AG10803 (cell line): ENCODE measurements at places on chromosomes 12 and 14.

GRCh38 chr12:52062167-52063081 lies 7.4 kb upstream of the ATG101 start:
- DNase-seq = no peak

DNA sequence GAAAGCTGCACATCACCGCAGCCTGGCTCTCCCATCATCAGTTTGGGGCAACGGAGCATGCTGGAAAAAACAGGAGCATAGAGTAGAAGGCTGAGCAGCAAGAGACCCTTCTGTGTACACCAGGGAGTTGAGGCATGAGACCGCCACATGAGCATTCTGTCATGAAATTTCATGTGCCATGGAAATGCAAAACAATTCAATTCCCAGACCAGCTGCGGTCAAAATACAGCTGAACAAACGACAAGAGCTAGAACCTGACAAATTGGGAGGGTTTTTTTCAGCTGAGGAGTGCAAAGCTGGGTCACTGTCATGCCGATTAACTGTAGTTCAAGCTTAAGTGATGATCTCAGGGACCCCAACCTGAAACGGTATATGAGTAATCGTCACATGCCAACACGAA lies 37.1 kb downstream of the TMEM30B start:
- no peak for DNase-seq

- peak; percentile 45 for DNase-seq
These were observed 21.0 kb upstream of the PSMC1 start for GRCh38 chr14:90235179-90235976.

DNA sequence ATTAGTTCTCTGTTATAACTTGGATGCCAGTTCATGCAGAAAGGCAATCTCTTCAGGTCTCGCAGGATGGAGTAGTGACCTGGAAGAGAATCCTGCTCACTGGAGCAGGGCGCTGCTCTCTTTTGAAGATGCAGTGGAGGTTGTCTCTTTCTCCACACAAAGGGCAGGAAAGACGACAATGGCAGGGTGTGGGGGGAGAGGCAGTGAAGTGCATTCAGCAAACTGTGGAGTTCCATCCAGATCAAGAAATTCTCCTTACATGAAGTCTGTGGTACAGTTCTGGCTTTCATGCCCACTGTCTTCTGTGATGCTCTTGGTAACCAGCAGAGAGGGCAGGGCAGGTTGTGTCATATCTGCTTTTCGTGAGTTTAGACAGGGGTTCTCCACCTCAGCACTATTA lies 6.6 kb upstream of the PPP2R5C start:
- no peak for DNase-seq

- no peak for DNase-seq
These were observed 38.0 kb upstream of the BCL7A start for GRCh38 chr12:121983536-121984210.

- no peak for DNase-seq
These were observed 76.1 kb upstream of the SAV1 start for GRCh38 chr14:50744231-50744630.

- DNase-seq = no peak
These were observed 4.9 kb upstream of the YEATS4 start for GRCh38 chr12:69354556-69355187.

DNA sequence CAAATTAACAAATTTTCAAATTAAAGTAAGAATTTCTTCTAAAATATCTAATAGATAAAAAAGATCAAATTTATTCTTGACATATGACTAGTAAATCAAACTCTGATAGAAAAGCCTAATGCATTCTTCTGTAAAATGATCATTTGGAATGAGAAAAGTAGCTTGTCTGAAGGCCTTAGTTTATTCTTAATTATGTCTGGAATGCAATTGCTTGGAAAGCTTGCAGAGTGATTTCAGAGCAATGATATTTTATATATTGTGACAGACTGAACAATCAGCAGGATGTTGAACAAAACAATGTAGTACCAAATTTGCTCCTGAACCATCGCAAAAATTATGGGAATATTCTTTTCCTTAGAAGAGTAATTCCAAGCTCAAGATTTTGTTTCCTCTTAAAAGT lies 789.6 kb upstream of the NOVA1 start:
- no peak for DNase-seq

DNA sequence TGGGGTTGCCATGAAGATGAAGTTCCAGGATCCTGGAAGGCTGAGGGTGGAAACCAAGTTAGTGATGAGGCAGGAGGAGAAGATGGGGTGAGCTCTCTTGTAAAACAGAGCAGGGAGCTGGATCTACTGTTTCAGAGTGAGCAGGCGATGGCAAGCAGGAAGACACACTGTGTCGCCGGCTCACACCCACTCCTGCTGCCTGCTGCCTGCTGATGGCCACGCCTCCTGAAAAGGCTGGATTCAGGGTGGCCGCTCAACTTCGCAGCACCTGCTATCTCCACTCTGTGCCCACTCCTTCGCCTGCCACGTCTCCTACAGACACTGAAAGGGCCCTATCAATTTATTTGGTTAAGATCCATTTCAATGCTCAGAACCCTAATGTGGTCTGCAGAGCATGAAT lies 96.1 kb downstream of the RBM19 start:
- no peak for DNase-seq

- DNase-seq = no peak
These were observed 64.8 kb upstream of the PSMC1 start for GRCh38 chr14:90191585-90191984.

DNA sequence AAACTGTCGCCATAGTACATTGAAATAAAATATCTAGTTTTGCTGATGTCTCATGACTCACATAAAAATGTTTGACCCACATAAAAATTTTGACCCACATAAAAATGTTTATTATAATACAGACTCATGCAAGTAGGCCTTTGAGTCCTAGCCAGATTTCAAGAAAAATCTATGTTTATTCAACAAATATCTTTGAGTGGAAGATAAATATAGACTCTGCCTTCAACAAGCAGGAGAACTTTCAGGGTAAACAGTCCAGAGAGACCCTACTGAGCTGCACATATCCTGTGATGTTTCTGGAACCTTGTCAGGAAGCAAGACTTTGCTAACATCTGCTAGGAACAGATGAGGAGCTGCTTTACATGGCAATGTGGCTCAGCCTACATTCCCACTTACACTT lies 283.1 kb downstream of the MDGA2 start:
- no peak for DNase-seq

DNA sequence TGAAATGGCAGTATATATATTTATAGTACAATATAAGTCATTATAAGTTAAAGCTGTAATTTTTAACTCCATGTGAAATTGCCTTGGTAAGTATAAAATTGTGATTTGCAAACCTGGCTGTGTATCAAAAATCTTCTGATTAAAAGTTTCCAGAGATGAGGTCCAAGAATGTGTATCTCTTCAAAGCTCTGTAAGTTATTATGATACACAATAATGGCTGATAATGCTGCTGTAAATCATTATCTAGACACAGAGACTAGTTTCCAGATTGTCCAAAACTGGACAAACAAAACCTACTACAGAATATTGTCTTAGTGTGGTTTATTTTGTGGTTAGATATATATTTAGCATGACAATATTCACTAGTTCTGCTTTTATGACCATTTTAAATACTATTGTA lies 514.8 kb downstream of the SLC6A15 start:
- DNase-seq = no peak

DNA sequence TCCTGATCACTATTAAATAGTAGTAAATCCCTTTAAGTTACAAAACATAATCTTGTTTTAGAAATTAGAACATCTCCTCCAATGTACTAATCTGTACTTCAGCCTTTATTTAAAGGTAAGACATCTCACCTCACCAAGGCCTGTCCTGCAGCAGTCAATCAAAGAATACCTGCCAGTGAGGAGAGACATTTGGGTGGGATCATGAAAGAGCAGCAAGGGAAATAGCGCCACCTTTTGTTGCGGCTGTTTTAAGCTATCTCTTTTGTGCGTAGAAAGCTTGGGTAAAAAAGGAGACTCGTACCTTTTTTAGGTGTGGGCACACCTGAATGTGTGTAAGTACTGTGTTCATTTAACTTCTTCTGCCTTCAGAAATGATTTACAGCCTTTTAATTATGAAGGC lies 117.8 kb upstream of the TMTC1 start:
- DNase-seq = no peak

- DNase-seq = peak; percentile 97
These were observed 158.0 kb downstream of the SLC5A8 start for GRCh38 chr12:101051901-101052550.

- no peak for DNase-seq
These were observed 367.4 kb downstream of the GXYLT1 start for GRCh38 chr12:41777064-41777790.

- peak; percentile 47 for DNase-seq
These were observed at the start of gene SYT1 for GRCh38 chr12:78864403-78864869. SYT1 (plus strand) TSS chr12:78864774.

GRCh38 chr12:750366-751191 lies 1.8 kb upstream of the WNK1 start:
- DNase-seq = no peak

- no peak for DNase-seq
These were observed 8.6 kb downstream of the DDN start for GRCh38 chr12:48990552-48990951.

- DNase-seq = peak; percentile 11
These were observed 203.3 kb upstream of the CRY1 start for GRCh38 chr12:107296681-107297089.

DNA sequence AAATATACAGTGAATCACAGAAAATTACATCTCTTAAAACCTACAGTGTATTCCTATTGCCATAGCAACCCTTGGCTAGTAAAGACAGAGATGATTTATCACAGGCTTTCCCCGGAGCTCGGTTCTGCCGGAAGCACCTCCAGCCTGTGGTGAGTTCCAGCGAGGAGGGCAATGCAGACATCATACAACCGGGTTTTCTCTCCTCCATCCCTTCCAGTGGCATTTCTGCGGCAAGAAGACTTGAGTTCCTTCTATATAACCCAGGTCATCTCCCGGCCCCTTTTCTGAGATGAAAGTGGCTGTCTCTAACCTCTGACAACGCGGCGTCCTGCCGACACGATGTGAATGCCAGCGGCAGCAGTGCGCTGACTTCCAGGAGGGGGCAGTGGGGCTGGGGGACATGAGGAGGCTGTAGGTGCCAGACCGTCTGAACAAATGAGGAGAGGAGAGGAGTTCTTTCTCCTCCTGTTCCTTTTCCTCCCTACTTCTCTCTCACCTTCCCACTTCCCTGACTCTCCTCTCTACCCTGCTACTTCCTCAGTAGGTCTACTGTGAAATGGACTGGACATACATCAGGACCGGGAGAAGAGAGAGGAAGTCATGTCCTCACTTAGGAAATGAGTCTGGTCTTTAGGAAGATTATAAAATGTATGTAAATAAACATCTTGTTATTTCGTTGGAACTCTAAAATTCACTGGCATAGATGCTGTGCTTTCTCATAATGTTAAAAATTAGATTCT lies 68.6 kb upstream of the MAX start:
- DNase-seq = peak; percentile 77

GRCh38 chr12:130398100-130398848 lies 60.6 kb downstream of the PIWIL1 start:
- no peak for DNase-seq

DNA sequence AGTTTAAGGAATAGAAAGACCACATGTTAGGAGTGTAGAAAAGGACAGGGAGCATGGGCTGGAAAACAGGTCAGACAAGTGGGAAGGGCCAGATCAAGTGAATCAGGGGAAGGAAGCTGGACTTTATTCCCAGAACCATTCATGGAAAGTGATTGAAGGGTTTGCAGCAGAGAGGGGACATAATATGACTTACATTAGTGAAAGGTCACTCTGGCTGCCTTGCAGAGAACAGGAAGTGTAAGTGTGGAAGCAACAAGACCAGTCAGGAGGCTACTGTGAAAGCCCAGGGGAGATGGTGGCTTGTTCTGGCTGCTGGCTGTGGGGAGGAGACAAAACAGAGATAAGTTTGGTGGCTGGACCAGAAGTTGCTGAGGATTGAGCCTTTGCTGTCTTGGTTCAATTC lies 69.1 kb downstream of the VCPKMT start:
- DNase-seq = no peak

DNA sequence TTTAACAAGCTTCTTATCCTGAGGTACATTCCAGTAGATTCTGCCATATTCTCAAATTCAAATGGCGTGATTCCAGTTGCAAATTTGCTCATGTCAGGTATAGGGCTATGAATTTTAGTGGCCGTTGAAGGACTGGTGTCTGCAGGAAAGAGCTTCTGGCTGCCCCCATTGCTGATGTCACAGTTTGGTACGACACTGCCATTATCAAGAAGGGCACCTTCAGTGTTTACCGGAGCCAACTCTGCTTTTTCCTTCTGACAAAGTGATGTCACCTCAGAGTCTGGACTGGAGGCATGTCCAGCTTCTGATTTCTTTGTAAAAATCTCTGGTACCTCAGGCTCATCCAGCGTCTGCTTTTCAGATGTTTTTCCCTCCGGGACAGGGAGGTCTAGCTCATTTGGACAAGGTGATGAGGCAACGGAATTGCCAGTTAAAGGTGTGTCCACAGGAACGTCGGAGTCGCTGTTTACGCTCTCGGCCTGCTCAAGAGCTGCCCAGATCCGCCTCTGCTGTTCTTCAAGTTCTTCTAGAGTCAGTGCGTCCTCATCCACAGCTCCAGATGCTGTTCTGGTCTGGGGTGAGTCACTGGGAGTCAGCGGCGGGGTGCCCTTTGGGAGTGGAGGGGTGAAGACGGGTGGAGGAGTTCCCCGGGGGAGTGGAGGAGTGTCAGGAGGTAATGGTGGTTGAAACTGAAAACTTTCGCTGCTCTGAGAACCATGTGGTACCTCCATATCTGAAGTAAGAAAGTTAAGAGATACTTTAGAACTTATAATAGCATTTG lies 27.0 kb downstream of the ZCCHC8 start:
- DNase-seq = no peak

DNA sequence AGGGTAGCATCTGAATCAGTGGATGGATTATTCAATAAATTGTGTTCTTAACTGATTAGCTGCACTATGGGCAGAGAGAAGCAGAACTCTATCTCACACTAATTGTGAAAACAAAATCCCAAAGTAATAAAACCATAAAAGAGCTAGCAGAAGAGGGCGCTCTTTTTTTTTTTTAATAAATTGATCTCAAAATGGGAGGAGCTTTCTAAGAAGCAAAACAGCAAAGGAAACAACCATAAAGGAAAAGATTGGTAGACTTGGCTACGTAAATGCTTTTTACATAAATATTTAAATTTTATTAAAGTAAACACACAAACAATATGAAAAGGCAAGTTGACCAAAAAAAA lies 1.5 kb upstream of the TM7SF3 start:
- peak; percentile 47 for DNase-seq

GRCh38 chr14:97426776-97427175 lies 629.6 kb downstream of the VRK1 start:
- no peak for DNase-seq

DNA sequence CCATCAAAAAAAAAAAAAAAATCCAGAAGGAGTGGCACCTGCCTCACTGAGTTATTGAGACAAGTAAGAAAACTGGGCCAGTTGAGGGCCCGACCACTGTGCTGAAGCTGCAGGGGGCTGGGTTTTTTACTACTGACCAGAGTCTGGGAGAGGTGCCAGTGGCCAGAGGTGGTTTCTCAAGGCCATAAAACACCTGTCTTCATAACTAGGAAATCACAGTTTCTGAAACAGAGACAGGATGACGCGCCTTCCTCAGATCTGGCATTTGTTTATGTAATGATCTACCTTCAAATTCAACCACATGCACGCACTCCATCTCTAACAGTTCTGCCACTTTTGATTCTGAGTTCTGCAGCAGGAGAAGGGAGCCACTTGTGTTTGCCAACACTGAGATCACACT lies 12.7 kb downstream of the TSPAN11 start:
- no peak for DNase-seq
